ENCODE measurements at places on chromosomes 6 and 20.

- no peak for DNase-seq
These were observed 109.5 kb upstream of the SSTR4 start for GRCh38 chr20:22925613-22925983.

- DNase-seq: no peak
These were observed 7.7 kb upstream of the ISM1 start for GRCh38 chr20:13213335-13213734.

DNA sequence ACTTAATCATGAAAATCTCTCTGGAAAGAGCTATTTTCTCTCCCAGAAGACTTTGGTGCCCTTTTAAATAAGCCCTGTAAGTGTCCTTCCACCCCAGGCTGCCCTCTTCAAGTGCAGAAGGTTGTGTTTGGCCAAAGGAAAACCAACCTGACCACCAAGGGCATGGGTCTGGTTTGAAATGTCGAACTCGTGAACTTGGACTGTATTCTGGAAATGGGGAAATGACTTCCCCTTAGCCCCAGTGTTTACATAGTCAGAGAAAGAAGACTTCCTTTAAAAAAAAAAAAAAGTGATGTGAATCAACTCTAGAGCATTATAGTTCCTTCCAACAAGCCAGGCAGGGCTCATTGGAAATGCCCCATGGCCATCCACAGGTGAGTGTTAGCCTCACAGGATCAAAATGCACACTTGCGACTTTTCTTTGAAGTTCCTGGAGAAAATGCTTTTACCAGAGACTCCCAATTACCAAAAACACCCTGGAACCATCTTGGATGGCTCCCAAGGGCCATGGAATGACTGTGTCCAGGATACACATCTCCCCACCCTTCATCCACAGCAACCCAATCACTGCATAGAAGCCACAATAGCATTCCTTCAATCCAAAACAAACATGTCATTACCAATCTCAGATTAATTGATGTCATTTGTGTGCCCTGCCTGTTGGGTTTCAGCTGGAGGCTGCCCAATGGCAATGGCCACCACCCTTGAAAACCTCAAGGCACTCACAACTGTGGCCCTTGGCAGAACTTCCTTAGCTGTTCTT, 133.8 kb downstream of the CLIC5 start:
- no peak for DNase-seq

GRCh38 chr6:24581084-24581669, 64.8 kb downstream of the KIAA0319 start:
- peak; percentile 92 for DNase-seq

All from Karpas-422 (cell line).